Upper lobe of right lung (tissue), 1 donor: ENCODE measurements at places on chromosomes 1 and 21. TPM values are rescaled to one million over a fixed set of nuclear protein-coding genes. Genes with fewer than 3 reads are reported as not detected.
A peak's percentile ranks its signal among the peaks of the same experiment; 100 is the strongest.

The NCAM2 gene
- total RNA-seq: 15.9 TPM

The F13B gene
- not detected for total RNA-seq

The SPRR2E gene
- total RNA-seq: not detected

GRCh38 chr1:106957795-106958194 lies 98.7 kb upstream of the PRMT6 start:
- DNase-seq: no peak

- no peak for DNase-seq
Observed at GRCh38 chr1:86207323-86207722, 50.8 kb upstream of the COL24A1 start.

The DCDC2B gene
- not detected for total RNA-seq

DNA sequence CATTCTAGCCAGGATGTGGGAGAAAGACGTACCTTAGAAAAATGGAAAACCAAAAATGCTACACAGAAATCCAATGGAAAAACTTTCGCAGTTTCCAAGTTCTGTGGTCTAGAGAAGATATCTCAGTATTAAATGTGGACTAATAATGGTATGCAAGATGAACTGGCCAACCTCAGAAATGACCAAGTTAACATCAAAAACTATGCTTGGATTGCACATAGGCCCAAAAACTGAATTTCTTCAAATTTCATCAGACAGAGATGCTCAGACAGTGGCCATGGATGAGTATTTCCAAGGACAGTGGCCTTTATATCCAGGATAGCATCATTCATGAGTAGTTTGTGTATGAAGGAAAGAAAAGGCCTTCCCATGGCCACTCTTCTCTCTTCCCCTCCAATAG lies 132.2 kb downstream of the TIAM1 start:
- DNase-seq: no peak

The TNFRSF14 gene
- total RNA-seq: 133 TPM

- DNase-seq: no peak
Observed at GRCh38 chr1:217969428-217969827, 315.7 kb upstream of the RRP15 start.

The OPN3 gene
- 40.8 TPM for total RNA-seq

DNA sequence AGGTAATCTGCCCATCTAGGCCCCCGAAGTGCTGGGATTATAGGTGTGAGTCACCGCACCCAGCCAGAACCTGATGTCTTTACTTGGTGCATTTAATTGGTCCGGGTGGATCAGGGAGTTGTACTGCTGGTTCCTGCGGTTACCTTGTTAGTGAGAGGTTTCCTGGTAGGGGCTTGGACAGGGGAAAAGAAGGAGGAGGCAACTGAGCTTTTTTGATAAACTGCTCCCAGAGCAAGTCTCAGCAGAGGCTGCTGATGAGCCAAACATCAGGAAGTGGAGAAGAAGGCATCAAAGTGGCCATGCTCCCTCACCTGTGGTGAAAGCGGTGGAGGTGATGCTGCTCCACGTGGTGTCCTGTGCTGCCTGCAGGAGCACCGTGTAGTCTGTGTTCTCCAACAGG lies 161.5 kb upstream of the KIAA0040 start:
- no peak for DNase-seq

The TCHH gene
- total RNA-seq: 0.20 TPM

The CYP4Z1 gene
- total RNA-seq: 2.1 TPM

DNA sequence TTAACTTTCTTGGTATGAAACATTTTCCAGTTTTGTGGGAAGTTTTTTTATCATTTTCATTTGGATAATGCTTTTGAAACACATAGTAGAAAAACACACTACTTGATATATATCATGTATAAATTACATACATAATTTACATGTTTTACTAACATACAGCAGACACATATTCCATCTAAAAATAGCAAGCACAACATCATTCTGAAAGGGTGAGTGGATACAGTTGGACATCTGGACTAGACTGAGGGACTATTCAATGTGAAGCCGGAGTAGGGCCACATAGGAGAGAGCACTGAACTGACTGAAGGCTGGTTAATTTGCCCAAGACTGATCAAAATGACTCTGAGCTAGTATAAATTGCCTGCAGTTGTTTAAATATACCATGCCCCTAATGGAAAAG lies 11.7 kb downstream of the CDKN2C start:
- no peak for DNase-seq

DNA sequence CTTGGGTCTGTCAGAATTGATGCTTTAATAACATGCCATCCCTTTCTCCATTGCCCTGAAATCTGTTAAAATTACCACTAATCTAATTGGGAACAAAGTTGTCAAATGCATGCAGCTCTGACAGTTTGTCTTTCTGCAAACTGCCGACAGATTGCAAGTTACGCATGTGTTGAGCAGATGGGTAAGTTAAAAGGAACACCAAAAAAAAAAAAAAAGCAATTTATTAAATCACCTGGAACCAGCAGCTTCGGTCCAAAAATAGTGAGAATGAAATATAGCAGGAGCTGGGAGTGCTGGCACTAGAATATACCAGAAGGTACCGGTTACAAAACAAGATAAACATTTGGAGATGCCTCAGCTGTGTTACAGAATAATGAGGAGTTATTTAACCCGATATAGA lies 149.6 kb upstream of the C1orf87 start:
- no peak for DNase-seq

DNA sequence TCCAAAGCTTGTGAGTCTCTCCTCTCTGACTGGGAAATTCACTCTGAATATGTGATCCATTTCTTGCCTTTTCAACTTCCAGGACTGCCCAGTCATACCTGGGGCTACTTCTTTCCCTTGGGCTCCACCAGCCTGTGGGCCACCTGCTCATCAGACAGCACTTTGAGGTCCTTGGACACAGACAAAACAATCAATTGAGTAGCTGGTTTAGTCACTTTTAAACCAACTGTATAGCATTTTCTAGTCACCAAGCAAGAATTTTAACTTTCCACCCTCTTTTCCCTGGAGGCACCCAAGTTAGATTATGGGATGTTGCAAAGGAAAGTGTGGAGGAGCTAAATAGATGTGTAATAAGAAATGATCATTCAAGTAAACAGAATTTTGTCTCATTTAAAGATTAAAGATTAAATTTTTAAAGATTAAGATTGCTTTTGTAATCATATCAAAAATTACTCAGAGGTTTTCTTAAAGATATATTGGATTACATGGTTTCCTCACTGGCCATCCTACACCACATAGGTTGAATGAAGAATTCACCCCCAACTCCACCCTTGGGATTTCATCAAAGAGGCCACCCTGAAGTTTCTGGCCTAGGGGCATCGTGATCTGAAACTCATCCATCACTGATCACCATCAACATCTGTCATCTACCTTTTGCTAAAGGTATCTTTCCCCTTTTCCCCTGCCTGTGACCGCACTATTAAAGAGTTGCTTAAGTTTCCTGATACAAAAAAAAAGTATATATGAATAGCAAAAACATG lies 219.2 kb upstream of the NR5A2 start:
- no peak for DNase-seq

The C1orf53 gene
- 4.0 TPM for total RNA-seq

The S100A12 gene
- 22.8 TPM for total RNA-seq

The TMEM201 gene
- total RNA-seq: 8.5 TPM

GRCh38 chr1:230067419-230067870 lies 407 bp downstream of the GALNT2 start:
- peak; percentile 76 for DNase-seq

The MR1 gene
- total RNA-seq: 45.0 TPM

DNA sequence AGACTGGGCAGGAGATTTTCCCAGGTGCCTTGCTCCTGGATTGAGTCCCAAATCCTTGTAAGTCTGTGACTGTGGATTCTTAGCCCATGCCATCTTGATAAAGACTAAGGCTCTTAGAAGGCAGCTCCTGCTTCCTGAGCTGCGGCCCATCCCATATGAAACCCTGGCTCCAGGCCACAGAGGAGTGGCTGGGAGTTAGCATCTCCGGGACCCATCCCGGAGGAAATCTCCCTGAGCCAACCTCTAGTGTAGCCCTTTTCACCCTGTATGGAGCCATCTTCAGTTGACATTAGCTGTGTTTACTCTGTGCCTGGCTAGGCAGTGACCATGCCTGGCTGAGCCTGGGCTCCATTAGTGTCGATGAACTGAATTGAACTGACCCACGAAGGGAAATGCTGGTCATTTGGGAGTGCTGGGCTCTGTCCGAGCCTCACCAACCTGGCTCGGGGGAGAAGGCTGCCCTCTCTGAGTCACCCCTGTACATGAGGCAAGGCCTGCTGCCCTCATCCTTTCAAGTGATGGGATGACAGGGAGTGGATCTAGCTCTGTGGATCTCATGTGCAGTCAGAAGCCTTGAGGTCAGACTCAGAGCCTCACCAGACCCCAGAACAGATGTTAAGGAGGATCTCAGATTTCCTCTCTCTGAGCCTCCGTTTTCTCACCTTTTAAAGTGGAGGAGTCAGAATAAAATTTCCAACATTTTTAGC lies 37.5 kb downstream of the LGR6 start:
- DNase-seq: no peak

DNA sequence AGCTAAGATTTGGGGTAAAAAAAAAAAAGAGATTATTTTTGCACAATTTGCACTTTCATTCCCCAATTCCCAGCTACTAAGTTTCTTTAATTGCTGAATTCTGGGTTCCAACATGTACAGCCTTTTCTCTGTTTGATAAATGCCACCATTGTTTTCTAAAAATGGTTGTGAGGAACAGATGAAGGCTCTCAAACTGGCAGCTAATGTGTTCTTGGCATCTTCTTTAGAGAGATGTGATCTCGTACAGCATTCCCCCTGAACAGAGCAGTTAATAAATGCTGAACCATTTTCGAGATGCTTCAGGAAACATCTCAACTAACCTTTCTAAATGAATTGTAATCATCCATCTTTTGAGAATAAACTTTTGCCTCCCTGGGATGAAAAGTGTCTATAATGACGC lies 107.9 kb upstream of the DYNLT5 start:
- DNase-seq: no peak

DNA sequence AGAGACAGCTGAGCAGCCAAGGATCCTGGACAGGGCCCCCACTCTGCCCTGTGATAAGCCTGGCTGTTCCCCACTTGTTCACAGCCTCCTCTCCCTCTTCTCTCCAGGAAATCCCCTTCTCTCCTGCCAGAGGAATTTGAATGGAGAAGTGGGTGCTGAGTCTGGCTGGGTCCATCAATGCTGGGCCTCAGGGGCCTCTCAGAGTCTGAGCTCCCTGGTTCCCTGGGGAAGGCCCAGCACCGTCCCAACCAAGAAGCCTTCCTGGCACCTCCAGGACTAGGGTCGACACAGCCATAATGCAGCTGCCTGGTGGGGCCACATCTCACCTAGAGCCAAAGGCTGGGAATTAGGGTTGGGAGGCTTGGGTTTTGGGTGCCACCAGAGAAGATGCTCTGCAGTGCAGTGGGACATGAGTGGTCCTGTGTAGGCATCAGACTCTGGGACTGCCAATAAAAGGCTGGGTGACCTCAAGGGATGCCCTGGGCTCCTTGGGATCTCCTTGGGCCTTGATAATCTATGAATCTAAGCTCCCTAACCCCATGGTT lies 2.5 kb downstream of the MYBPH start:
- DNase-seq: no peak

The BCAS2 gene
- 26.0 TPM for total RNA-seq

DNA sequence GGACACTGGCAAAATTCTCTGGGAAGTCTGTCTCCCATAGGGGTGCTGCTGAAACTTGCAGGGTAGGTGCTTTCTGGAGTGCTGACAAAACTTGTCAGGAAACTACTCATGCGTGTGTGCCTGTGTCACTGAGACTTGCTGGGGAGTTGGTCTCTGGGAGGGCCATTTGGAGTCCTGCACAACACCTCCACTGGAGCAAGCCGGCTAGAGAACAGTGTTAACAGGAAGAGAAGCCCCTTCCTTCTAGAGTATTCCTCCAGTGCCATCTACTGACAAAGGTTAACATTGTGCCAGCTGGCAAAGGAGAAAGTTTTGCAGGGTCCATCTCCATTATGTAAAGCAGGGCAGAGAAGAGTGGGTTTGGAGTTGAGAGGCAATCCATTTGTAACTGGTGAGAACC lies 30.0 kb downstream of the ZMYM4 start:
- DNase-seq: no peak

The AADACL4 gene
- total RNA-seq: not detected

- DNase-seq: peak; percentile 57
Observed at GRCh38 chr1:30685796-30686165, 37.6 kb downstream of the MATN1 start.

The FCAMR gene
- total RNA-seq: not detected

The RCAN1 gene
- total RNA-seq: 26.9 TPM

DNA sequence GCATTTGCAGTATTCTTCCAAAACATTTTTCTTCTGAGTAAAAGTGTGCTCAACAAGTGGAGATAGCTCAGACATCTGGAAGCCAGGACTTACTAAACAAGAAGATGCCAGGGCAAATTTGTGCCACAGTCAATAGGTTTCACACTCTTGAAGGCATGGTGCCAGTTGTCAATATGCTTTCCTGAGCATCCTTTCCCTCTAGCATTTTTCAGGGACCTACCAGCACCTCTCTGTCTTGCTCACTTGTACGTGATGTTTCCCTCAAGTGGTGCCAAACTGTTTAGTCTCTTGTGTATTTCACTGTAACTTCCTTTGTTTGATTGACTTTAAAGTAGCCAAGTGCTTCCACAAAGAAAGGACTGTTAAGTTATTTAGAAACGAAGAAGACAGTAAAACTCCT lies 194.0 kb upstream of the SGIP1 start:
- DNase-seq: no peak

The VAV3 gene
- total RNA-seq: 8.5 TPM

- DNase-seq: no peak
Observed at GRCh38 chr1:234768171-234768568, 158.2 kb upstream of the IRF2BP2 start.

The INKA2 gene
- 13.3 TPM for total RNA-seq

GRCh38 chr1:22282364-22282995 lies 139.6 kb upstream of the WNT4 start:
- DNase-seq: no peak

DNA sequence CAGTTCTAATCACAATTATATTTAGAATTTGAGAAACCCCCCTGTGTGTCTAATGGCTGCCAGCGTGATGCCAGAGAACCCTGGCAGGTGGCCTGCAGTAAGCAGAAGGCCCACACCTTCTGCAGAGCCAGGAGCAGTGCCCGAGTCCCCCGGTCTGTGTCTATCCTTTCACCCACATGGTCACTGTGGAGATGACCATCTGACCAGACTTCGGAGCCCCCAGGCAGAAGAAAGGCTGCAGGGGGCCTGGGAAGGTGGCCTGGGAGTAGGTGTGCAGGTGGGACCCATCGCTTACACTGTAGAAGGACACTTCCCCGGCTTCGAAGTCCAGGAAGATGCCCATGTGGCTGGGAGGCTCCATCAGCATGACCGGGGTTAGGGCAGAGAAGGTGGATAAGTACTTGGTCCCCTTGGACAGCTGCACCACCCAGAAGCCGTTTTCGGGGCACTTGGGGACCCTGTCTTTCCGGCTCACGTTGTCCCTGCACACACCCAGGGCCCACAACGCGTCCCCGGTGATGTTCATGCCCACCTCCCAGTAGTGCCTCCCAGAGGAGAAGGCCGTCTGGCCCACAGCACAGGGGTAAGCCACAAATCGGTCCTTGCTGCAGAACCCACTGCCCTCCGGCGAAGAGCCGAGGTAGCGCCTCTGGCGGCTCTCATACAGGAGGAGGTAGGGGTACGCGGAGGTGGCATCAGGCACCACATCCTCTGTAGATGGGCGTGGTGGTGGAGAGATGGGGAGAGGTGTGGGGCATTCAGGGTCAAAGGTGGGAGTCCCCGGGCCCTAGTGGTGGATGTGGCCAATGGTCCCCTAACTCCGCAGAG lies 1.6 kb upstream of the TRIM11 start:
- peak; percentile 62 for DNase-seq
